ENCODE measurements at places on chromosomes 5 and 9.

DNA sequence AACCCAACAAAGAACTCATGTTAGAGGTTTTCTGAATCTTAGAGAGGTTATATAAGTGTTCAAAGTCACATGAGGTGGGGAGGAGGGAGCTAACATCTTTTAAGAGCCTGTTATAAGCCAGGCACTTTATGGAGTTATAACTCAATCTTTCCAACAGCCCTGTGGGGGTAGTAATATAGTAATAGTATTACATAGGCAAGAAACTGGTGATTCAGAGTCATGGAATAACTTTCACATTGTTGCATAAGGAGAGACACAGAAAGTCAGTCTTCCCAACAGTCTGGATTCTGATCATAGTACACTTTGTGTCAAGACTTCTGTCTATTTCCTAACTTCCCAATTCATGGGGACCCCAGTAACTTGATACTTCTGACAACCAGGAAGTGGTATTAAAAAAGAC lies 89.2 kb downstream of the ACER2 start:
- DNase-seq = no peak

DNA sequence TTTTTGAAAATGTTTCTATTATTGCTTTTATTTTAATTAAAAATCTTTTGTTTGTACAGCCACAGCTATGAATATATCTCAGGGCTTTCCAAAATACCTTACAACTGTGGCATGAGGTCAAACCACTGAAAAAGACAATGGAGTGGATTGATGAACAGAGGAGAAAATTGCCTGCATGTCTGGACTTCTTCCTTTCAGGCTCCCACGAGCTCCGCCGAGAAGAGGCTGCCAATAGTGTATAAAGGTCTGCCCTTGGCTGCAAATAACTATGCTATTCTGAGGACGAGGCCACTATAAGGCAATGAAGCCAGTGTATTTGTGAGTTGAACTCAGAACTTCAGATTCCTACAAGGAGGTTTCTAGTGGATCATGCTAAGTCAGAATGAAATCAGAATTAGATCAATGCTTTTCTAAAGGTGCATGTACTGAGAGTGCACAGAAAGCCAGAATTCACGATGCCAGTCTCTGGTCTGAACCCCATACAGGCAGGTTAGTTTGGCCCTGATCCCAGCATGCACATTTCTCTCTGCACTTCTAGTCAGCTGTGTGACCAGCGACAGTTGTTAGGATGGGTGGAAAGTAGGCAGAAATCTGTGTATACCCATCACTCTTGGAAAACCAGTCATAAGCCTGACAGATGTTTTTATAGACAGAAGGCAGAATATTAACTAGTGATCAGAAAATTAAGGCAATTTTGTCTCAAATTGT lies 42.7 kb upstream of the PLPP1 start:
- peak; percentile 72 for DNase-seq

- no peak for DNase-seq
Measured at GRCh38 chr9:125732562-125732961, 14.6 kb upstream of the PBX3 start.

- DNase-seq = no peak
Measured at GRCh38 chr5:78792345-78793055, 143.9 kb upstream of the LHFPL2 start.

DNA sequence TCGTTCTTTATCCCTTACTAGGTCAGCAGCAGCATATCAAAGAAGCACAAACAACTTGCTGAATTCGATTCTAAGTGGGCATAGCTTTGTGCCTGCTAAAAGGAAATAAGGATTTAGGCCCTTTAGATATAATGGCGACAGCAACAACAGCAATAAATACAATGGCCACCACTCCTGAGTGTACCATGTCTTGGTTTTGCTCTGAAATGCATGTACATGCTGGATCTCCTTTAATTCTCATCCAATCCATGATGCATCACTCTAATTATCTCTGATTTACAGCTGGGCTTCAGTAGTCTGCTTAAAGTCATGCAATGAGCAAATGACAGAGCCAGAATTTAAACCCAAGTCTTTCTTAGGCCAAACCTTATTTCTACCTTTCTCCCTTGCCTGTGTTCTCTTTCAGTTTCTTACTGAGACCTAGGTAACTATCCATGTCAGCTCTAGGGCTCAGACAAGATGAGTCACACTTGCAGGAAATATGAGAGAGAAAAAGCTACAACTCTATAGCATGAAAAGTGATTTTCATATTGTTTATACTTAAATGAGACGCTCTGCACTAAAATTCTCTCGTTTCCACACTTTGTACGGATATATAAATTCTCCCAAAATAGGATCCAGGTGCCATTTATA lies 111.8 kb downstream of the HMHB1 start:
- no peak for DNase-seq

Data from right lobe of liver (tissue), 6 donors.